ENCODE measurements at places on chromosomes 6 and 20. TPM values are rescaled to one million over a fixed set of nuclear protein-coding genes. Genes with fewer than 3 reads are reported as not detected.
A peak's percentile ranks its signal among the peaks of the same experiment; 100 is the strongest.

DNA sequence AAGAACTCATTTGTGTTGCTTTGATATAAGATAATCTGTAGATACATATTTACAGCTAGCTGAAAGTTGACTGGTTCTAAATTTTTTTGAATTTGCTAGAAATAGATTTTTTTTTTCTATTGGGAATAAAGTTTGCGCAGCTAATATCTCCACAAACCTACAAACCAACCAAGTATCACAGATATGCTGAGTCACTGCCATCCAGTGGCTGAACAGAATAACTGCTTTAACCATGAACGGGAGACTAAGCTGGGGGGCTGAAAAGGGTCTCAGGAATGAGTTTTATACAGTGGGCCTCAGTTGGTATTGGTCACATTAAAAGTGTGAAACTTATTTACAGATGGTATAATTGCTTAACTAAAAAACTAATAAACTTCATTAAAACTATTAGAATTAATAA, 326.7 kb upstream of the CNR1 start:
- no peak for DNase-seq

DNA sequence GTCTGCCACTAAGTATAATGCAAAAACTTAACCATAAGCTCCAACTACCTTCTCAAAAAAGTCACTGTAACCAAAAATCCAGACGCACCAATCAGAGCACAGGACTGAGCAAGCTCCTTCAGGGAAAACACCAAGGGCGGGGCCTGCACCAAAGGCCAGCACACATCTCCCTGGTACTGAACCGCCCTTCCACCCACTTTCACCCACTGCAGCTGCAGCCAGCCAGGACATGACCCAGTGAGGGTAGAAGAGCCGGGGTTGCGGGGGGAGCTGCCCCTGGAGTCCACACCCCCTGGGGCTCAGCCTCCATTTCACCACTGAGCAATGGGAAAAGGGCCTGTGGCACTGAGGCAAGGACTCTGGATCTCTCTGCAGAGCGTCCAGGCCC, 54.3 kb downstream of the TAF4 start:
- no peak for DNase-seq

DNA sequence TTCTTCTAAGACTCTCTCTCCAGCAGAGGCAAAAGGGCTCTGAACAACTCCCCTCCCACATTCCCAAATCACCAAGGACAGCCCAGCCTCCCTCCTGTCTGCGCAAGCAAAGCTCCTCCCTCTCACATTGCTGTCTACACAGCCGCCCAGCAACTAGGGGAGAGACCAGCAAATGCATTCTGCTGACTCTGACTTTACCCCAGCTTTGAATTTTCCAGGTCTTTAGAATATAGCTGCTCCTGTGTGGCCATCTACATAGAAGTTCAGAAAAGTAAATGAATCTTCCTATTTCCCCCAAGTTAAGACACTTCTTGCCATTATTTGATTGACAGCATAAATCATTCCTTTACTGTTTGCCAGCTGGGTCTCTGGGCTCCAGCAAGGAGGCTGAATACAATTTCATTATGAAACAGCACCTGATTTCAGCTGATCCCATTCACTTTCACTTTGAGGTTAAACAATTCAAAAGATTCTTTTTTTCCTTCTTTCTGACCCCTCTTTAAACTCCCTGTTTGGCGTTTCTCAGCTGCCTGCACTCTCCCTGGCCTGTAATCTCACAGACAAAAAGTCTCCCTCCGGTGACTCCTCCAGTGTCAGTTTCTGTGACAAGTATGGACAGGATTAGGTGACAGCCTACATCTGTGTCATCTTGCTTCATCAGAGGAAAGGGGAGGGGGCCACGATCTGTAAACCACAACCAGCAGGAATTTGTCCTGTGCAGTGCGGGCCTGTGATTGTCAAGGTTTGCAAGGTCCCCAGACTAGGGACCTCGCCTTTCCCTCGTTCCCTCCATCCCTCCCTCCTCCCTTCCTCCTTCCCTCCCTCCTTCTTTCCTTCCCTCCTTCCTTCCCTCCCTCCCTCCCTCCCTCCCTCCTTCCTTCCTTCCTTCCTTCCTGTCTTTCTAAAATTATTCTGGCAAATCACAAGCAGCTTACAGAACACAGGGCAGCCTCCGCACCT, 205.6 kb upstream of the RIN2 start:
- no peak for DNase-seq

- no peak for DNase-seq
Measured at GRCh38 chr6:43669050-43669921, 18.3 kb downstream of the MRPS18A start.

- DNase-seq: no peak
Measured at GRCh38 chr6:106177786-106178185, 91.7 kb downstream of the PRDM1 start.

GRCh38 chr20:8221887-8222419, 89.9 kb downstream of the PLCB1 start:
- no peak for DNase-seq

- no peak for DNase-seq
Measured at GRCh38 chr6:152594701-152595100, 42.5 kb downstream of the SYNE1 start.

- no peak for DNase-seq
Measured at GRCh38 chr20:41398408-41398807, 31.8 kb upstream of the EMILIN3 start.

DNA sequence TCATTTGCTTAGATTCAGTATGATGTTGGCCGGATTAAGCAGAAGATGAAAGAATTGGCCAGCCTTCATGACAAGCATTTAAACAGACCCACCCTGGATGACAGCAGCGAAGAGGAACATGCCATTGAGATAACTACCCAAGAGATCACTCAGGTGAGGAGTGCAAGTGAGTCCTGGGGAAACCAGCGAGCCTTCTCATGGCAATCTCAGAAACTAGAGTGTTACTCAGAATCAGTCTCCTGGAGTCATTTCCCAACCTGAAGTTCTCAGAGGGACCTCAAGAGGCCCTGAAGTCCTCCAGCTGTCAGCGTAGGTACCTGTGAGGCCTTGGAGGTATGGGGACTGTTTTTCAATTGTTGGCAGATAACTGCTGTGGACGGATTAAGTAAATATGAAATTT, 16.9 kb downstream of the STX16 start:
- no peak for DNase-seq

GRCh38 chr6:45554591-45554990, 176.9 kb upstream of the SUPT3H start:
- no peak for DNase-seq

DNA sequence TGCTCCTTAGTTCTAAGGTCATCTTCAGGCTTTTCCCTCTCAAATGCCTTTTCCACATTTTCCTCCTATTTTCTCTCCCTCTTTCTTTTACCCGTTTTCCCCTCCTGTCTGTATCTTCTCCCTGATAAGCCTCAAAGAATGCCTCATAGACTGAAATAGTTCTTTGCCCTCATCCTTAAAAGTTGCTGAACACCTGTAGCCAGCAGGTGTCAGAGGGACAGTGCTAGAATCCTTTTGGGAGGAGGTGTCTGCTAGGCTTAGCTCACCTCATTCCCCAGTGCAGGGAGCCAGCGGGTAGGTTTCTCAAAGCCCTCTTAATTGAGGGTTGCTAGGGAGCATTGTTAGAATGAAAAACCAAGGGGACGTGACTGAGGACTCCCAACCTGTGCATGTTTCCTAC, 204.0 kb downstream of the TSHZ2 start:
- DNase-seq: no peak

- DNase-seq: no peak
Measured at GRCh38 chr20:45957021-45957941, 14.7 kb downstream of the ZNF335 start.

DNA sequence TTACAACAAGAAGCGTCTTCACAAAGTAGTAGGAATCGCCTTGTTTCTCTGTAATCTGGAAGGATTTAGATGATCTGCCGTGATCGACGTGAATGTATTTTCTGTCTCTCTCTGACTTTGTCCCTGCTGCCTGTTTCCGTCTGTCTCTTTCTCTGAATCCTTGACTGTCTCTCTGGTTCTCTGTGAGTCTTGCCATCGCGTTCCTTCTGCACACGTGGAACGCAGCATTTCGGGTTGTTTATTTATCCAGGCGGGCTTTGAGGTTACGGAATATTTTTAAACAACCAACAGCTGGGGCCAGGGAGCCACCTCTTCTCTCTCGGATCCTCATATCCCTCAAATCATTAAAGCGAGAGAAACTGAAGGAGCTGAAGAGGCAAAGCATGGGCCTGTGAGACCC, 215.9 kb downstream of the ZDHHC14 start:
- DNase-seq: no peak

GRCh38 chr6:161003336-161003735, 11.8 kb downstream of the MAP3K4 start:
- DNase-seq: no peak

DNA sequence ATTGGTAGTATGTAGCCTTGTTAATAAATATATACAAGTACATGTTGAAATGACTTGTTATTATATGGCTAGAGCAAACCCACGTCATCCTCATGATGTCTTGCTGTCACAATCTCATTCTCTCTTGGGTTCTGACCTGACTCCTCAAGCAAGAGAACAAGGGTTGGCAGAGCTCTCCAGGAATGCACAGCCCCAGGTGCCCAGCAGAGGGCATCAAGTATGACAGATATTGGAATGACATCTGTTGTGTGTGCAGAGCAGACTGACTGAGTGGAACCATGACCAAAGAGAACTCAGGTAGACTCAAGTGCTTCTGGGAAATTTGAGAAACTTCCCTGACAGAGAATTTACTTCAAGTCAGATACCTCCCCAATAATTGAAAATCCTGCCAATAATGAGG, 90.6 kb downstream of the PAX1 start:
- peak; percentile 84 for DNase-seq

- DNase-seq: no peak
Measured at GRCh38 chr20:32839982-32840285, 18.8 kb upstream of the EFCAB8 start.

GRCh38 chr20:6295127-6295866, 172.5 kb upstream of the FERMT1 start:
- no peak for DNase-seq

DNA sequence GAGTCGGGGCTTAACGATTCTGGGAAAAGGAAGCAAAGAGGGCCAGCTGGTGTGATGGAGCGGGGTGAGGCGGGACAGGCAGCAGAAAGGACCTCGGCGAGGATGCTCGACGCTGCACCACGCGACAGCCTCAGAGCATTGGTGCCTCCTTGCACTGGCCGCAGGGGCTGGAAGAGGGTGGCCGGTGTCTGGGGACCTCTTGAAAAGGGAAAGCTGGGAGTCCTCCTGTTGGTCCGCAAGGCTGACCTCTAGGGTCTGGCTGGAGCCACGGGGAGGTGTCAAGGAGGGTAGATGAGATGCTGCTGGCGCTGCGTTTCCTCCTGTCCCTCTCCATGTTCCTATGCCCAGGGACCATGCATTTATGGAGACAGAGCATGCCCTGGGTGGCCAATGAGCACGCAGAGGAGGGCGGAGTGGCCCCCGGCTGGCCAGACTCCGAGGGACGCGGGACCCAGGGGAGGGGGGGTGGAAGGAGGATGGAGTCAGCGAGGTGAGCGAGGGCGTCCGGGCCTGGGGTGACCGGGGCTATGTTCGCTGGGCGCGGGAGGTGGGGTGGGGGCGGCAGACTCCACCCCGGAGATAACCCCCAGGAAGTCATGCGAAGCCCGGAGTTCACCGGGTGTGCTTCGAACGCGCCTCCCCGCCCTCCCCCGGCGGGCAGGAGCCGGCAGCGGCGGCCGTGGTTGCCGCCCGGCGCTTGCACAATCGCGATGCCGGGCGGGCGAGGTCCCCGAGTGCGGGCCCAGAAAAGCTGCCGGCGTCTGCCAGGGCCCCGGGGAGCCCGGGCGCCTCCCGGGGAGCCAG, at the start of gene CYP24A1:
Gene CYP24A1, minus strand, starts transcription at position 334 of the 804 bp plus-strand sequence. CDS start 407 bp downstream, outside the sequence.
- DNase-seq: no peak

- DNase-seq: peak; percentile 87
Measured at GRCh38 chr6:87139236-87139635, 16.1 kb upstream of the ZNF292 start.

GRCh38 chr6:142279350-142280180, 22.2 kb upstream of the ADGRG6 start:
- no peak for DNase-seq

GRCh38 chr6:9977411-9977810, 437.5 kb downstream of the TFAP2A start:
- DNase-seq: no peak

GRCh38 chr20:17806739-17807441, 107.1 kb downstream of the BANF2 start:
- DNase-seq: no peak

- no peak for DNase-seq
Measured at GRCh38 chr20:62506087-62506486, 30.3 kb upstream of the GATA5 start.

- no peak for DNase-seq
Measured at GRCh38 chr6:40932366-40932765, 106.7 kb downstream of the UNC5CL start.

GRCh38 chr6:2116496-2116895, 128.9 kb downstream of the GMDS start:
- DNase-seq: no peak

GRCh38 chr6:140077827-140078560, 703.5 kb upstream of the CITED2 start:
- DNase-seq: no peak

DNA sequence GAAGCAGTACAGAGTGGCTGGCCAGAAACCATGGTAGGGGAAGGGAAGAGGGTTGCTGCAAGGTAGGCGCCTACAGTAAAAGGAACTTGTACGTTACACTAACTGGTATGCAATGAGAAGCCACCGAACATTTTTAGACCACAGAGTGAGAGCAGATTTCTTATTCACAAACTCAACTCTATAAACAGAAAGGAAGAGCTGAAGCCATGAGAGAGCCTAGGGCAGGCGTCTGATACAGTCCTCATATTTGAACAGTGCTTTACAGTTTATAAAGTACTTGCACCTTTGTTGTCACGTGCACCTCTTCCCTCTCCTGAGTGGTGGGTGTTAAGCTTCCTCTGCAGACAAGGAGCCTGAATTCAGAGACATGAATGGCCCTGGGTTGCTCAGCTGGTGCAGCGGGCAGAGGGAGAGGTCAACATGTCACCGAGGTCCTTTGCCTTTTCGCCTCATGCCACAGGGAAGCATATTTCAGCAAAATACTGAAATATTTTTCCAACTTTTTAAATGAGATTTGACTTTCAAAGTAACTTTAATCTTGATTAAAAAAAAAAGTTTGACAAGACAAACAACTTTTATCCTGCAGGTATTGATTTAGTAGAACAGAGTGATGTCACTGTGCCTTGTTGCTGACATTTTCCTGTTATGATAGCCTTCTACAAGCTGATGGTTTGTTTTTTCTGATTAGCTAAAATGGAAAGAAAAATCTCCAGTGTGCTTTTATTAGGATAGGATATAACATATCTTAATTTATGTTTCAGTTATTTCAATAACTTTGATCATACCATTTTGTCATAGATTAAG, 23.8 kb downstream of the UST start:
- no peak for DNase-seq

ADGRF5 gene
- total RNA-seq: not detected

SPO11 gene
- not detected for total RNA-seq

SLC35D3 gene
- not detected for total RNA-seq

BMP7 gene
- total RNA-seq: not detected

CGA gene
- not detected for total RNA-seq

XKR7 gene
- under 0.01 TPM for total RNA-seq

ZNF334 gene
- not detected for total RNA-seq

PI3 gene
- total RNA-seq: not detected

HTR1B gene
- not detected for total RNA-seq

GRM4 gene
- not detected for total RNA-seq

CST2 gene
- total RNA-seq: not detected

DCBLD1 gene
- total RNA-seq: not detected

FOXC1 gene
- total RNA-seq: not detected

THEMIS gene
- not detected for total RNA-seq

TXLNB gene
- total RNA-seq: 16.3 TPM

APCDD1L gene
- total RNA-seq: not detected
